Gastrocnemius medialis (tissue), 4 donors: ENCODE measurements at places on chromosomes 4 and X.
A peak's percentile ranks its signal among the peaks of the same experiment; 100 is the strongest.

DNA sequence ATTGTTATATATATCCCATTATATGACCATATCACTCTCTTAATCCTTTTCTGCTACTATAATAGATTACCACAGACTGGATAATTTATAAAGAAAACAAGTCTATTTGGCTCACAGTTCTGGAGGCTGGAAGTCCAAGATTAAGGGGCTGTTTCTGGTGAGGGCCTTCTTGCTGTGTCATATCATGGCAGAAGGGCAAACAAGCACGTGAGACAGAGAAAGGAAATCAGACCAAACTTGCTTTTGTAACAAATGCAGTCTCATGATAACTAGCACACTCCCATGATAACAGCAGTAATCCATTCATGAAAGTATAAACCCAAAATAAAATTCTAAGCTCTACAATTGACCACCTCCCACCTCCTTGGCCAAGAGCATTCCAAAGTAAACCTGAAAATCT, 16.3 kb upstream of the TAB3 start:
- H3K27me3 ChIP-seq, result peaks cover 3% of the 10 kb centered on the region
- no peaks in the 10 kb centered on the region for H3K36me3 ChIP-seq
- H3K4me1 ChIP-seq, result no peaks in the 10 kb centered on the region
- no peak overlapping the region for H3K27ac ChIP-seq

DNA sequence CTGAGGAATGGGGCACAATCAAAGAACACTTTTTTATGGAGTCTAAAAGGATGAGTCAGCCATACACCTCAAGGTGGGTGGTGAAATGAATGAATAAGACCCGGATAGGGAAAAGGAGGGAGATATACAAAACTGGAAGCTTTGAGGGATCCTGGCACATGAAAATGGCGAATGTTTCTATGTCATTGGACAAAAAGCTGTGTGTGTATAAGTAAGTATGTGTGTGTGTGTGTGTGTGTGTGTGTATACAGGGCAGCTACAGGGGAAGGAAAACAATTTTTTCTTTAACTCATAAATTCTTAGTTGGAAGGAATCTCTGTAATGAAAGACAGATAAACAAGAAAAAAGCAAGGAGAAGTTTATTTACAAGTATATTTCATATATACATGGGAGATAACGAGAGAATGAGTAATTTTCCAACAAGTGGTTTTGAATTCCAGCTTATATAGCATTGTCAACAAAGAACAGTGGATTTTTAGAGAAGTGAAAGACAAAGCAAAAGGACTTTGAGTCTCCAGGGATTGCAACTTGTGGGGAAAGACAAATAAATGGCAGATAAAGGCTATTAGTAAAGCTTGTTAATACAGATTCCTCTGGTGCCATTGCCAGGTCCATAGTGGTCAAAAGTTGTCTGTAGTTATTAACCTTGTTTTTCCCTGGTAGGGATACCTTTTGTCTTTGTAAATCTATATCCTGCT, 99.7 kb downstream of the MMRN1 start:
- H3K4me1 ChIP-seq, result no peaks in the 10 kb centered on the region
- H3K27me3 ChIP-seq, result no peaks in the 10 kb centered on the region
- DNase-seq, result no peak
- H3K27ac ChIP-seq, result no peak overlapping the region

DNA sequence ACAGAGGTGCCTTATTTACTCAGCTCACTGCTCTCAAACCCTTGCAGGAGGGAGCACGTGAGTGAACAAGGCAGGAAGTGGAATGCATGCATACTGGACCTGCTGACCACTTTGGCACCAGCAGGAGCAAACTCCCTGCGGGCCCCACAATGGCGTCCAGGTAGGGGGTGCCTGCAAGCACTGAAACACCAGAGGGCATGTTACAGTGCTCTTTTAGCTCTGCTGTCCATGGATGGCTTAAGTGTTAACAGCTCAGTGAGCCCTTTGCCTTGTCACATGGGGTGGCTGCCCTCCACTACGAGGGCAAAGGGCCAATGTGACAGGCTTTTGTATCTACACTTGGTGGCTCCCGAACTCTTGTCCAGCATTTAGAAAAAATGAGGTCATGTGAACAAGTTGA, 199.5 kb upstream of the UGT8 start:
- no peaks in the 10 kb centered on the region for H3K27me3 ChIP-seq
- no peaks in the 10 kb centered on the region for H3K4me1 ChIP-seq
- H3K36me3 ChIP-seq, result no peaks in the 10 kb centered on the region
- no peak overlapping the region for H3K27ac ChIP-seq
- H3K4me3 ChIP-seq, result no peak overlapping the region

- no peaks in the 10 kb centered on the region for H3K27me3 ChIP-seq
- peaks cover 90% of the 10 kb centered on the region for H3K4me1 ChIP-seq
- DNase-seq, result no peak
- peak overlapping the region; percentile 56 for H3K27ac ChIP-seq
- no peaks in the 10 kb centered on the region for H3K36me3 ChIP-seq
Measured at GRCh38 chr4:184441461-184442313, 32.7 kb downstream of the IRF2 start.

DNA sequence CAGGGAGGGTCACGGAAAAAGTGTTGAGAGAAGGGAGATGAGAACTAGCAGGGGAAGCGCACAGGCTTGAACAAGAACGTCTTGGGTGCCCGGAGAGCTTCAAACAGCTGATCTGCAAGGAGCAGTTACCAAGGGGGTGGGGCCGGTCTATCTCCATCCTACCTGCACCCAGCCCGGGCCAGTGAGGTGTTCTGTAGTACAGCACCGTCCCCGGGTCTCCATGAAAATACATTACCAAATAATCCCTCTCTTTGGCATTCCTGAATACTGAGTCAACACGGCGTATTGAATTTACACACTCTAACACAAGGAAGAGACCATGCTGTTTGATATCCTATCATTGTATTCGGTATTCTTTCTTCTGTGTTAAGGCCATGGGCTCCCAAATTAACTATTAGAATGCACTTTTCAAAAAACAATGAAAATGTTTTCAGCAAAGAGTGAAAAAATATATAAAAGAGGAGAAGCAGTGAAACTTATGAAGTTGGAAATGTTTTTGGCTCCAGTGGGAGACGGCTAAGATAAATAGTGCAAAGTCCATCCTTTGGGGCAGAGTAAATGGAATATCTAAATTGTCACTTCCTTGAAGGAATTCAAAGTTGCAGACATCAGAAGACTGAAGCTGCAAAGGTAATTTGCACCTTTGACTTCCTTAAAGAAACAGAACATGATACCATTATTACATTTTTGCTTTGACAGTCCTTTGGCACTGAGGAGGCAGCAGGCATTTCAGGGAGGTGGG, 90.3 kb downstream of the DHRSX start:
- no peak for DNase-seq
- H3K4me3 ChIP-seq, result no peak overlapping the region
- H3K27ac ChIP-seq, result no peak overlapping the region
- no peaks in the 10 kb centered on the region for H3K27me3 ChIP-seq

DNA sequence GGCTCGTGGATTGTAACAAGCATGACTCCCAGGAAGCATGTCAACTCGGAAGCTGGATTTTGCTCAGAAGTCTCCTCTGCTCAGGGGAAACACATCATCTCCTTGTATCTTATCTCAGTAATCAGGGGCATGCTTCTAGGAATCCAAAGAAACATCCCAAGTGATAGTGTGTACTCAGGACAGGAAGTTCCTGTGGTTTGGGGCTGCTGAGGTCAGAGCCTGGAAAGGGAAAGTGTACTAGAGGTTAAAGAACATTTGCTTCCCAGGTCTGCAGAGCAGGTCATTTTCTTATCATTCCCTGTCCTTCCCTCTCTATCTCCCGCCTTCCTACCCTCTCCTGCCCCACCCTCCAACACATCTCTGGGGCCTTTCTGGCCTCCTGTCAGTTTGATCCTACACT, 38.8 kb downstream of the SLC34A2 start:
- H3K4me3 ChIP-seq, result no peak overlapping the region
- no peaks in the 10 kb centered on the region for H3K27me3 ChIP-seq
- no peak overlapping the region for H3K27ac ChIP-seq
- DNase-seq, result no peak
- H3K36me3 ChIP-seq, result no peaks in the 10 kb centered on the region

DNA sequence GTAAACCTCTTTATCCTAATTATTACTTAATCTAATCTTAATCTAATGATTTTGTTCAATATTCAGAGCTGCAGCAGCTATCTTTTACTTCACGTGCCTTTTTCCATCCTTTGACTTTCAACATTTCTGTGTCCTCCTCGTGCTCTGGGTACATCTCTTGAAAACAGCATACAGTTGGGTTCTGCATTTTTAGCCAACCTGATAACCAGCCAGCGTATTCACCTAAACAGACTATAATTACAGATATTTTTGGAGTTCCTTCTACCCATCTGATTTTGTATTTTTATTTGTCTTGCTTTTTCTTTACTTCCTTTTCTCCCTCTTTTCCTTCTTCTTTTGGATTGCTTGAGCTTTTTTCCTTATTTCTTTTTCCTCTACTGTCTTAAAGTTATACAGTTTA, 16.2 kb upstream of the JAKMIP1 start:
- no peak for DNase-seq
- H3K27me3 ChIP-seq, result peaks cover 9% of the 10 kb centered on the region
- no peaks in the 10 kb centered on the region for H3K4me1 ChIP-seq
- no peak overlapping the region for H3K27ac ChIP-seq
- no peak overlapping the region for H3K4me3 ChIP-seq

DNA sequence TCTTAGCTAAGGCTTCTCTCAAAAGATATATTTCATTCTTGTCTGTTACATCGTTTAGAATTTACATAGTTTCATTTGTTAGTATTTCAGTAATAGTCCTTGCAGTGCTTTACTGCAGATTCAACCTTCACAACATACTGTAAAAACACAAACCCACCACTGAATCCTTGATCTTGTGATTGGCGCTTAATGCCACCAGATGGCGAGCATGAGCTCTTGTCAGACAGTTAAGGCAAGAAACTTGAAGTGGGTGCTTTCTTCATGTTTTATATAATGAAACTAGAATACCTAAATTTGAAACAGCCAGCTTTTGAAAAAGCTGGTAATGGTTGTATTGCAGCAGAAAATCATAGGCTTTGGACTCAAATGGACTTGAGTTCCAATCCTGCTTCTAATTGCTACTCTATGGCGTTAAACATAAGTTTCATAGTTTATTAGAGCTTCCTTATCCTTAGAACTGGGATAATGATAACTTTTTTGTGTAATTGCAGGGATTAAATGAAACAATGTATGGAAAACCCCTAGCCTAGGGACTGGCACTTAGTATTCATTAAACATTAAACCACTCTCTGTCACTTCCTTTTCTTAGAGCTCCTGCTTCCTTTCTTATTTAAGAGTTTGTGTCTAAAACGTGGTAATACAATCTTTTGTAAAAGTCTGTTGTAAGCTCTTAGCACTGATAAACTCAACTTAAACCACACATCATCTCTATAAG, 95.1 kb downstream of the USP9X start:
- H3K27me3 ChIP-seq, result no peaks in the 10 kb centered on the region
- peak; percentile 13 for DNase-seq
- peak overlapping the region; percentile 48 for H3K27ac ChIP-seq
- peaks cover 15% of the 10 kb centered on the region for H3K36me3 ChIP-seq
- no peak overlapping the region for H3K4me3 ChIP-seq

GRCh38 chrX:78747489-78747888, at the start of gene LPAR4:
LPAR4 (plus strand) TSS chrX:78747720; CDS start chrX:78754870, 7,150 bp downstream.
- no peak for DNase-seq
- no peaks in the 10 kb centered on the region for H3K27me3 ChIP-seq
- no peak within 1 kb of the TSS for H3K27ac ChIP-seq
- no peaks in the 10 kb centered on the region for H3K4me1 ChIP-seq
- no peaks in the 10 kb centered on the region for H3K36me3 ChIP-seq

DNA sequence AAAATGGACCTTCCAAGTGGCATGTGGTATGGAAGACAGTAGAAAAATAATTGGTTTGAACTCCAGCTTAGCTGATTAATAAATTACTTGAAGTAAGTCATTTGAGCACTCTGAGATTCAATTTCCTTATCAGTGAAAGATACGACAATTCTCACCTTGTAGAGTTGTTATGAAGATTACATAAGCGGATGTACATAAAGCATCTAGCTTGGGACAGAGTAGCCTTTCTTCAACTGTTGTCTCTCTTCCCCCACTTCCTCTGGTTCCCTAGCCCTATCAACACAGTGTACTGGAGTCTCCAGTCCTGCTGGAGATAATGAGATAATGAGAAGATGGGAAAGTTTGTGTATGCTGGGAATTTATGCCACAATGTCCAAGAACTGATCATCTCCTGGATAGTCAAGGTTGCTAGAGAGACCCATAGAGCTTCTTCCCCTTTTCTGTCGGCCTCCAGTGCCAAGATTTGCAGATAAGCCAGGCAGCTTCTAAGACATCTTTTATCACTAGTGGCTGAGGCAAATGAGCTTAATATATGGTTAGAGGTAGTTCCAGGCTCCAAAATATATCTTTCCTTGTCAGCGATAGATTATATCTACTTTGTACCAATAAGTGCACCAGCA, 33.9 kb downstream of the VSIG4 start:
- no peak overlapping the region for H3K4me3 ChIP-seq
- H3K27me3 ChIP-seq, result no peaks in the 10 kb centered on the region
- no peak overlapping the region for H3K27ac ChIP-seq
- H3K36me3 ChIP-seq, result no peaks in the 10 kb centered on the region
- no peaks in the 10 kb centered on the region for H3K4me1 ChIP-seq

GRCh38 chr4:42781315-42781714, 111.2 kb upstream of the GRXCR1 start:
- no peaks in the 10 kb centered on the region for H3K36me3 ChIP-seq
- no peak for DNase-seq
- no peak overlapping the region for H3K4me3 ChIP-seq
- H3K4me1 ChIP-seq, result no peaks in the 10 kb centered on the region

DNA sequence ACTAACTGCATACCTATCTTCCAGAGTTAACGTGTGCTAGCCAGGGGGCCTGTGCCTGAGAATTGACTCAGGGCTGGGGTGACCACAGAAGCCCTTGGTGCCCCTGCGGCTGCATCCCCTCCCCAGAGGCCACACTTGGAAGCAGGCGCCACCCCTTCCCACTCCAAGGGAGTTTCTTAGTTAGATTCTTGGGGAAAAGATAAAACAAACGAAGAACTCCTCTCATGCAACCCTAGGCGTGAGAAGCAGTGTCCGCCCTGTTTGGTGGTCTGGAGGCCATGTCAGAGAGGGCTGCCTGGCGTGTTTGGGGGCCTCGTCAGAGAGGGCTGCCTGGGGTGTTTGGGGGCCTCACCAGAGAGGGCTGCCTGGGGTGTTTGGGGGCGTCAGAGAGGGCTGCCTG, 50.3 kb upstream of the HGFAC start:
- no peak overlapping the region for H3K27ac ChIP-seq
- peaks cover 22% of the 10 kb centered on the region for H3K4me1 ChIP-seq
- no peaks in the 10 kb centered on the region for H3K36me3 ChIP-seq
- no peaks in the 10 kb centered on the region for H3K27me3 ChIP-seq
- DNase-seq, result no peak

- no peaks in the 10 kb centered on the region for H3K4me1 ChIP-seq
- H3K4me3 ChIP-seq, result no peak overlapping the region
- no peaks in the 10 kb centered on the region for H3K27me3 ChIP-seq
- no peaks in the 10 kb centered on the region for H3K36me3 ChIP-seq
Measured at GRCh38 chr4:180828455-180829018, 1414.7 kb upstream of the TENM3 start.

- H3K4me3 ChIP-seq, result no peak overlapping the region
- H3K27me3 ChIP-seq, result no peaks in the 10 kb centered on the region
- no peak overlapping the region for H3K27ac ChIP-seq
- no peaks in the 10 kb centered on the region for H3K4me1 ChIP-seq
Measured at GRCh38 chr4:53956053-53956452, 108.4 kb downstream of the CHIC2 start.

GRCh38 chr4:168674866-168675265, 178.0 kb downstream of the PALLD start:
- H3K27me3 ChIP-seq, result no peaks in the 10 kb centered on the region
- H3K36me3 ChIP-seq, result no peaks in the 10 kb centered on the region
- peak overlapping the region; percentile 54 for H3K27ac ChIP-seq
